ENCODE measurements at places on chromosomes 5 and 9. TPM values are rescaled to one million over a fixed set of nuclear protein-coding genes. Genes with fewer than 3 reads are reported as not detected.
A peak's percentile ranks its signal among the peaks of the same experiment; 100 is the strongest.

- no peak for DNase-seq
These were observed 12.6 kb downstream of the DIRAS2 start for GRCh38 chr9:90629991-90630390.

DNA sequence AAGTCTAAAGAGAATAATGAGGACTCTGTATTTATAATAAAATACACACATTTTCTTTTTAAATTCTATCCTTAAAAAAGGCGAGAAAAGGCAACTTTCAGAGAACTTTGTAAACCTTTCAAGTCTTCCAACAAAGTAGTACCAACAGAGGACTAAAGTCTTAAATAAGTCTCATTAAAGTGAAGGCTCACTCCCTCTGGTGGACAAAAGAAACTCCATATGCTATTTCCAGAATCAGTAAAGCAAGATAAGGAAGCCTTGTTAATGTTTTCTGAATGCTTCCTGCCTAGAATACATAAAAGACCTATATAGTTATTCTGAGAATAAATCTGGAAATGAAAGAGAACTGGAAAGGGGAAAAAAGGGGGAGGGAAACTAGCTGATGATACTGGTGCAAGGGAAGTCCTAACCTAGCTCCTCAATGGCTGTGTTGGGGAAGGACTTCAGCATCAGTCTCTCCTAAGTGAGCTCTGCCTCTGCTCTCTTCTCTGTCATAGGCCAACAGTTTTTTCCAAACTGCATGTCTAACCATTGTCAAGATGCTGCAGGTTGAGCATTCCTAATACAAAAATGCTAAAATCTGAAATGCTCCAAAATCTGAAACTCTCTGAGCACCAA is 7.2 kb downstream of the HMGCS1 start:
- no peak for DNase-seq

CYLC2 gene
- not detected for total RNA-seq

GRCh38 chr9:113898151-113898550 is 22.0 kb downstream of the ZNF618 start:
- DNase-seq = no peak

GRCh38 chr5:82396871-82397514 is 118.8 kb upstream of the RPS23 start:
- peak; percentile 3 for DNase-seq

FIBCD1 gene
- 1.4 TPM for total RNA-seq

N4BP3 gene
- total RNA-seq = 8.0 TPM

DNA sequence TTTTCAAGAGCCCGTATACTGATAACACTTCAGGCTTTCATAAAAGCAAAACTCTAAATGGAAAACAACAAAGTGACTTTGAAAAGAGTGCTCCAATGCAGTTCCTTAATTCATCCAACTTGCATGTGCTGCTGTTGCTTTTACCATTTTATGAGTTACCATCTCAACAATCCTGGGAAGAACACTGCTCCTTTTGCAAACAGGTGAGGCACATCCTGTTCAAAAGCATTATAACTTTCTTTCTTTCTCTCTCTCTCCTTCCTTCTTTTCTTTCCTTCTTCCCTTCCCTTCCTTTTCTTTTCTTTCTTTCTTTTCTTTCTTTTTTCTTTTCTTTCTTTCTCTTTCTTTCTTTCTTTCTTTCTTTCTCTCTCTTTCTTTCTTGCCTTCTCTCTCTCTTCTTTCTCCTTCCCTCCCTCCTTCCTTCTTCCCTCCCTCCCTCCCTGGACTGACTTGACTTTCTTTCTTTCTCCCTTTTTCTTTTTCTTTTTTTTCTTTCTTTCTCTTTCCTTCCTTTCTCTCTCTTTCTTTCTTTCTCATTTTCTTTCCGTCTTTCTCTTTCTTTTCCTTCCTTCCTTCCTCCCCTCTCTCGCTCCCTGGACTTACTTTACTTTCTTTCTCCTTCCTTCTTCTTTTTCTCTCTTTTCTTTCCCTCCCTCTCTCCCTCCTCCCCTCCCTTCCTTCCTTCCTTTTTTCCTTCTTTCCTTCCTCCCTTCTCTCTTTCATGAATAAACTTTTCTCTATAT is 11.2 kb upstream of the PARP8 start:
- DNase-seq = no peak

DNA sequence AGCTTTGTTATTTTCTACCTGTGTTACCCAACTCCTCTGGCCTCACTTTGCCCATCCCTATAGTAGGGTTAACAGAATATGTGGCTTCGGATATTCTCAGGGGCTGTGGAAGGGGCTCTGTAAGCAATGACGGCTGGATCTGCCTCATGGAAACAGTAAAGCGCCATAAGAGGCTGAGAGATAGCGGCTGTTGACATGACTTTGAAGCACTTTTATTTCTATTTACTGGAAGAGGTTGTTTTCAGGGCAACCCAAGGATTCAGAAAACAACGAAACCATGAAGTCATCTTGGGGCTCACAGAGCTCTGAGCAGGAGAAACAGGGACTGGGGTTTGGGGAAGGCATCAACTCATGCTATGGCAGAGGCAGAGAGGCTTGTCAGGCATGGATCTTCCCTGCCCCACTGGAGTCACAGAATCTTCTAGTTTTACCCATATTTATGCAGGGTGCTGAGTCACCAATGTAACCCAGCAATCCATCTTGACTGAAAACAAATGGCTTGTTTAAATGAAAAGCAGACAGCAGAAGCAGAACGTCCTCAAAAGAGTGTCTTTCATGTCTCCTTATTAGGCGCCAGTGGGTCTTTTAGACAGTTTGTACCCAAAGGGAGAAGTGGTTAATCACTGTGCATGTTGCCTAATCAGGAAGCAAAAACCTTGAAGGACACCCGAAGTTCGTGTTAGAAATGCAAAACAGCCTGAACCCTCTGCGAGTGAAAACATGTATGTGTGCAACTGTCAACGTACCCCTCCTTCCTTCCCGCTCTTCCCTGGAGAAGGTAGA is 113.0 kb downstream of the COL23A1 start:
- DNase-seq = no peak

DNA sequence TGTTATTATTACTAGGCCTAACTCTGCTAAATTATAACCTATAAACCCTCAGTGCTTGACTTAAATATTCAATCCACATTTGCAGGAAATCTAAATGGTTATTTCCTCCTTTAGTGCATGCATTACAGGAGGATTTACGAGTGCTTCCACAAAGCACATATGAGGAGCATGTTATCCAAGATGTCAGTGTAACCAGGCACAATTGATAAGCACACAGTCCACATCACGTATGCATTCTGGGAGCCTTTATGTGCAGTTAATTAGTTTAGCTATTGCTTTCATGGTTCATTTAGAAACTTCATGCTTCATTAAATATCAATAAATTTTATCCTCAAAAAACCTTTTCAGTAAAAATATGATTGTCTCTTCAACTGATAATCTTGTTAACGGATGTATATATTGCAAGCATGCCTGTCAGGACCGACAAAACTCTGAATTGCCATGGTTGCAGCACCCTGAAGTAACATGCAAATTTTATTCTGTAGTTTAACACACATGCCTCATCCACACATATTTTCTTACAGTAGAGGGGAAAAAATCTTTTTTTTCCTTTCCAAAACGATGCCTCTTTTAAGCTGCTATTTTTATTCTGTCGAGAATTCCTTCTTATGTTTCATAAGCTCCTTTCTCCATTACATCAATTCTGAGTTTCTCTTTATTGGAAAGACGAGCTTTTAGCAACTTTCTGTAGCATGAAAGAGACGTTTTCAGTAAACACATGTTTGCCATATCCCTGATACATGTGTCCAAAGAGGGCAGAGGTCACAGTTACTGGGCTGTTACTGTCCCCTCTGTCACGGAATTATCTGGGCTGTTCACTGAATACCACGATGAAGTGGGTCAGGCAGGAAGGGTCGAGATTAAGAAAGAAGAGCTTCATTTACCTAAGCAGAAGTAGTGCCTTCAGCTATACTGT is 142.0 kb downstream of the GLIS3 start:
- DNase-seq = no peak

GRCh38 chr9:83355024-83355444 is 183.2 kb downstream of the FRMD3 start:
- no peak for DNase-seq

DNA sequence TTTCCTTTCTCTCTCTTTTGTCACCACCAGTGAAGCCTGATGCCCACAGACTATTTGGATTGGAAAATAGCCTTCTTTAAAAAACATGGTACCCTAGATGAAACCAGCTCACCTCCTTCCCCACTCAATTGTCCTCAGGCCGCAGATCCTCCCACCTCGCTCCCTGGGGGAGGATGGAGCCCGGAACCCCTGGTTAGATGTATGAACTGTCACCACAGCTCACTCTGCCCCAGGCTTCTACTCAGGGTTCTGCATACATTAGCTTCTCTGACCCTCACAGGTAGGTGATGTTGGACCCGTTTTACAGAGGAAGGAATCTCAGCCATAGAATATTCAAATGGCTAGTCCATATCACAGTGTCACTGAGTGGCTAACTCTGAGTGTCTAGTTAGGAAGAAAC is 1.8 kb downstream of the MAMDC2 start:
- no peak for DNase-seq

TAS2R1 gene
- total RNA-seq = 0.62 TPM

- no peak for DNase-seq
These were observed 3.1 kb upstream of the PLIN2 start for GRCh38 chr9:19130436-19130835.

DNA sequence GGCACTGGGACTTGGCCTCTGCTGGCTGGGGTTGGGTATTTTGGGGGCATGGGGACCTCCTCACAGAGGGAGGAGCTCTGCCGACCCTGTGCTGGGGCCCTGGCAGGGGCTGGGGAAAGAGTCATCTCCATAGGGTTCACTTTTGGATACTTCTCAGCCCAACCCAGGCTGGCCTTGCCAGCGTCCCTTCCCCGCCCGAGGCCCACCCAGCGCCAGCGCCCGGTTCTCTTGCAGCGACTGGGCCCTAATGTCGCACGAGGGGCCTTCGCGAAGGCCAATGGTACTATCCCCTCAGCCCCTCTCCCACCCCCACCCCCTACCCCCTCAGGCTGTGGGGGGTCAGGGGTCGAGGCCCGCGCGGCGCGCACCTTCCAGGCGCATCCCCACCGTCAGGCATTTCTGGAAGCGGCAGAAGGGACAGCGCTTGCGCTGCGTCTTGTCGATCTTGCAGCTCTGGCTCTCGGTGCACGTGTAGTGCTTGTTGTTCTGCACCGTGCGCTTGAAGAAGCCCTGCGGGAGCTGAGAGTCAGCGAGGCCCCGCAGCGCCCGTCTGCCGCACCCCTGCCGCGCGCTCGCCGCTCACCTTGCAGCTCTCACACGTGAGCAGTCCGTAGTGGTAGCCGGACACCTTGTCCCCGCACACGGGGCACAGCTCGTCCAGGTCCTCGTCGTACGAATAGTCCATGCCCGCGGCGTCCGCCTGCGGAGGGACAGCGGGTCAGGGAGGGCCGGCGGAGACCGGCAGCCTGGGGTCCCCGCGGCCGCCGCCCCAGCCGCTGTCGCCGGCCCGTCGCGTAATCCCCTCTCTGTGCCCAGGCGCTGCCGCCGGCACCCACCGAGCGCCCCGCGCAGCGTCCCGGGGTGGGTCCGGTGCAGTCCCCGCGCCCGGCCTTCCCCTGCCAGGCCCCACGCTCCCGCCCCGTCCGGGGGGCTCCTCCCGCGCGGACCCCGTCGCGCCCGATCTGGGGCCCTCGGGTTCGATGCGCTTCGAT is 4.2 kb downstream of the NR5A1 start:
- DNase-seq = no peak

GRCh38 chr5:7376871-7377270 is 19.1 kb upstream of the ADCY2 start:
- no peak for DNase-seq

EGR1 gene
- total RNA-seq = 2.8 TPM

NUTM2G gene
- total RNA-seq = not detected

DNA sequence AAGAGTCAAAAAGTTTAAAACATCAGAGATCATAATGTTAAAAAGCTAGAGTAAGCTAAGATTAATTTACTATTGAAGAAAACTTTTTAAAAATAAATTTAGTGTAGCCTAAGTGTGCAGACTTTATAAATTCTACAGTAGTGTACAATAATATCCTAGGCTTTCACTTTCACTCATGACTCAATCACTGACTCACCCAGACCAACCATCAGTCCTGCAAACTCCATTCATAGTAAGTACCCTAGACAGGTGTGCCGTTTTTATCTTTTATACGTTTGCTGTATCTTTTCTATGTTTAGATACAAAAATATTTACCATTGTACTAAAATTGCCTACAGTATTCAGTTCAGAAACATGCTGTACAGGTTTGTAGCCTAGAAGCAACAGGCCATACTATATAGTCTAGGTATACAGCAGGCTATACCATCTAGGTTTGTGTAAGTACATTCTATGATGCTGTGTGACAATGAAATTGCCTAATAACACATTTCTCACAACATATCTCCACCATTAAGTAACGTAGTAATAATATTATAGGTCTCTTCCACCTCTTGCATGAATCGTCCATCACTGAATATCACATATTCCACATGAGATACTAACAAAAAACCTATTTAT is 59.2 kb downstream of the MEGF9 start:
- no peak for DNase-seq
